Muscle of arm (tissue), 14 donors: ENCODE measurements at places on chromosomes 12 and 14. TPM values are rescaled to one million over a fixed set of nuclear protein-coding genes. Genes with fewer than 3 reads are reported as not detected.

DNA sequence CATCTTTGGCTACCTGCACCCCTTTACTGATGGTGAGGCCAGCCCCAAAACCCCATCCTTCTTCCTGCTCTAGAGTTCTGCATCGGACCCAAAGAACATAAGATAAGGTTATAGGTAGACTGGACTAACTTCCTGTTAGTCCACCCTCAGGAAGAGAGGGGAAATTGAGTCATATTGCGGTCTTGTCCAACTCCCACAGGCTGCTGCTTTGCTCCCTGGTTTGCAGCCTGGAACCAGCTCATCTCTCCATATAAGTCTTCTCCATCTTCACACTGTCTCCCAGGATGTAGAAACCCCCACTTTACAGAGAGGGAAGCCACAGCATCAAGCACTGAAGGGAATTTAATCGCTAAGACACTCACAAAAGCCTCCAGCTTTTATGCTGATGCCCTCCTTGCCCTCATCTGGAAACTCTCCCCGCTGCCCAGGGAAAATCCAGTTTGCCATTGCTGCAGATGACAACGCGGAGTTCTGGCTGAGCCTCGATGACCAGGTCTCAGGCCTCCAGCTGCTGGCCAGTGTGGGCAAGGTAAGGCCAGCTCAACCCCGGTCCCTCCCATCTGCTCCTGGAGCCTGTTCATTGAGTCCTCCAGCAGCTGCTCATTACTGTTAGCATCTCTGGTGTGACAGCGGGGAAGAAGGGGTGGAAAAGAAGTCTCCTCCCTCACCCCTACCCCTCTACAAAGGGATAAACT, 85.3 kb downstream of the B4GALNT3 start:
- DNase-seq = no peak

CACNB3 gene
- 15.6 TPM for polyA plus RNA-seq

OXA1L gene
- polyA plus RNA-seq = 268 TPM

DNA sequence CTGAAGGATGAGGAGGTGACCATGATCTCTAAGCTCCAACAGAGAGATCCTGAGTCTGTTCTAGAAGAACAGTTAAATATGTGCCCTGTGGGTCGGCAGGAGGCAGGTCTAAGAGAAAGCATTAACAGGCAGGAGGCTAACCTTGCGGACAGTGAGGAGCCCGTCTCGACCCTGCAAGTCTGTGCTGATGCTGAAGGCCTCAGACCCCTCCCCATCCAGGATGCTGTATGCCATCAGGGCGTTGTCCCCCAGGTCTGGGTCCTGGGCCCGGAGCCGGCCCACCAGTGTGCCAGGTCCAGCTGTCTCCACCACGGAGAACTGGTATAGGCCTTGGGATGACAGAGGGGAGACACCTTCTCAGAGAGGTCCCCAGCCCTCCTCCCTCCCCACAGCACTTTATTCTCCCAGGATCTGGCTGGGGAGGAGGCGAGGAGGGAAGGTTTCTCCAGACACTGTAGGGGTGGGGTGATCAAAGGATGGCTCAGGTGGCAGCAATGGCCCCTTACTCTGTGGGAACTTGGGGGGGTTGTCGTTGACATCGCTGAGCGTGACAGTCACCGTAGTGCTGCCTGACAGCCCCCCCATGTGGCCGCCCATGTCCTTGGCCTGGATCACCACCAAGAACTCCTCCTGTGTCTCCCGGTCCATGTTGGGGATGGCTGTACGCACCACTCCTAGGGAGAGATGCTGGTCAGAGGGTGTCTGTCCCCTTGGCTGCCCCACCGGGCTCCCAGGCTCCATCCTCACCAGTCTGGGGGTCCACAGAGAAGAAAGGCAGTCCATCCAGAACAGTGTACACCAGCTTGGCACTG, 3.1 kb downstream of the CDH24 start:
- DNase-seq = no peak

GPR65 gene
- polyA plus RNA-seq = 0.43 TPM

DNA sequence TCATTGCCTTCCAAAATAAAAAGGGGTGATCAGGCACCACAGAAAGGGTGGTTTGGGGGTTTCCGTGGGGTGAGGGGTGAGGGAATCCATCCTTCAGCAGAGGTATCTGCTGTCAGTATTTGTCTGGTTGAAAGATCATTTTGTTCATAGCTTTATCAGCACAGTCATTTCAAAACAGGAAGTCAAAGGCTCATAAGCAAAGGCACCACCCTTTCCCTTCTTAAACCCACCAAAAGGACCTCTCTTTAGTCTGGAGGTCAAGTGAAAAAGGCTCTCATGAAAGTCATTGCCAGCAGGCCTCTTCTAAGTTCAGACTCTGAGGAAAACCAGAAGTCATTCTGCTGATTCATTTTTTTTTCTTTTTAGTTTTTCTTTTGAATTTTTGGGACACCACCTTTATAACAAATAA, 6.2 kb downstream of the CHST11 start:
- DNase-seq = no peak

DNAI7 gene
- 0.64 TPM for polyA plus RNA-seq

TSPAN8 gene
- polyA plus RNA-seq = 1.1 TPM

FRS2 gene
- polyA plus RNA-seq = 21.9 TPM

GRCh38 chr12:42235426-42235825, 2.6 kb downstream of the YAF2 start:
- DNase-seq = no peak
